ENCODE measurements at places on chromosomes 13 and 19.
A peak's percentile ranks its signal among the peaks of the same experiment; 100 is the strongest.

DNA sequence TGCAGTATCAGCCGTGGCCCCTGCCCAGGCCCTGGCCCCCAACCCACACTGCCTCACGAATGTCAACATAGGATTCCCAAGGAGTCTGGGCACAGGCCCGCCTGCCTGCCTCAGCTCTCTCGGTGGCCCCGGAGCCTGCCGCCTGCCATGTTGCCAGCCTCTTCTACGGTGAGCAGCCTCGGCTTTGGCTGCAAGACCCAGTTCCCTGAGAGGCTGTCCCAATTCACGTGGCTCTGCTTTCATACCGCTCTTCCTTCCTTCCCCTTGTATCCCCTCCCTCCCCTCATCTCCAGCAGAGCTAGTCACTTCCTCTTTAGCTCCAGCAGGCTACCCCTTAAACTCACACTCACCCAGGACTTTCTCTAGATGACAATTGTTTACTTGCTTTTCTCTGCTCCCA is 42.7 kb downstream of the SERP2 start:
- DNase-seq: no peak

DNA sequence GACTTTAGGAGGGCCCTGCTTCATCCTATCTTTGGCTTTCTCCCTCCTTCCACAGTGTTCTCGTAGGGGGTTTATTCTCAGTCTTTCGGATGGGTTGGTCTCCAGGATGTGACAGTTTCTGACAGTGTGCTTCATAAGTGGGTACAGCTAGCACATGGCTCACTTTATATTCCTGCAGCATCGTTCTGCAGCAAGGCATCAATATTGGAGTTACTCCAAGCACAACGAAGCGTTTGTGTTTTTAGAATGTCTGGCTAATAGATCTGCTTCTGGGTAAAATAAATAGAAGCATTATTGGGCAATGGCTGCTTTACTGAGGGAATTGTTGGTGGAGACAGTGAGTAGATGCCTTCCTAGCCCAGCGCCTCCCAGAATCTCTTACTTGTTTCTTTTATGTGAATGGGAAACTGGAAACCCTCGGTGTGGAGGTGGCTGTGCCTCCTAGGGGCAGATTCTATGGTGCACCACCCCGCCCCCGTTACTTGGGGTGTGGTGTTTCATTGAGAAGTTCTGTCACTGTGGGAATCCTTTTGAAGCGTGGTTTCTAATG is 2.0 kb downstream of the FARP1 start:
- DNase-seq: no peak

DNA sequence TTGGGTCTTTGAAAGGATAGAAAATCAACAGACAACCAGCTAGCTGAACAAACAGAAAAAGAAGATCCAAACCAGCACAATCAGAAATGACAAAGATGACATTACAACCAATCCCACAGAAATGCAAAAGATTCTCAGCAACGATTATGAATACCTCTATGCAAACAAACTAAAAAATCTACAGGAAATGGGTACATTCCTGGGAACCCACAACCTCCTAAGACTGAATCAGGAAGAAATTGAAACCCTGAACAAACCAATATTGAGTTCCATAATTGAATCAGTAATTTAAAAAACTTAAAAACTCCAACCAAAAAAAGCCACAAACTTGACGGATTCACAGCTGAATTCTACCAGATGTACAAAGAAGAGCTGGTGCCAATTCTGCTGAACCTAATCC is 20.9 kb upstream of the C1QTNF9B start:
- DNase-seq: no peak

DNA sequence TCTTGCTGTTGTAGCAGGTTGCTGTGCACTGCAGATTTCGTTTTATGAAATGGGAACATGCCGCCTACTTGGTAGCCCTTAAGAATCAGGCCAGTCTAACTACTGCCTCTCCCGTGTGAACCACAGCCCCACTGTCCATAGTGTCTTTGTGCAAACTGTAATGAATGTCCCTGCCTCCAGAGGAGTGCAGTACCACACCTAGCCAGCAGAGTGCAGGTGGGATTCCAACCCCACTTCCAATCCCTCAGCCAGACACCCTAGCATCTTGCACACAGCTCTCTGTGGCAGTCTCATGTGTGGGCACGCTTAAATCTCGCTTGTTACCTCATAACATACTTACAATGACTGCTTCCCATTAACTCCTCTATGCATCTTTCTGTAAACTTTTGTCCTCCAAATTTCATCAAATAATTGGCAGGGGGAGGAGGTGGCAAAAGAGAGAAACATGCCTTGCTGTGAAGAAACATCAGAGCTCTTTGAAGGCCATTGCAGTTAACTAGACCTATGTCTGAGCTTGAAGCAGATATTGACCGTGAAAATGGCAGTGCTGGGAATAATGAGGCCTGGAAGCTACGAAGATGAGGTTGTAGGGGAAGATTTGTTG is 47.2 kb downstream of the ZAR1L start:
- DNase-seq: peak; percentile 29

GRCh38 chr13:109627649-109628048 is 158.7 kb downstream of the IRS2 start:
- no peak for DNase-seq

- DNase-seq: no peak
Measured at GRCh38 chr13:79765331-79765730, 284.4 kb downstream of the NDFIP2 start.

DNA sequence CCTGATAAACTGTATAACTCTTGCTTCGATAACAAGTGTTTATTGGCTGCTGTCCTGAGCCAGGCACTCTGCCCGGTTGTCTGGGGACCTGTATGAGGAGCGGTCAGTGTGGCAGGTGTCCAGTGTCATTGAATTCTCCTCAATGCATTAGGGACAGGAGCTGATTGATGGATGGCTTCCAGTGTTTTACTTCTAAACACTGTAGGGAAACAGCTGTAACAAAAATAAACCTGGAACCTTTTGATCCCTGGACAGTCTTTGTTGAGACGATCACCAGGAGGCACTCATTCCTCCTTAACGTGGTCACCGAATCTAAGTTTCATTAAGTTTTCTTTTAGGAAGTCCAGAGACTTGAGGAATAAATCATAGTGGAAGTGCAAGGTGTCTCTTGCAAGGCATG is 17.9 kb downstream of the UBAC2 start:
- DNase-seq: no peak

GRCh38 chr13:74056801-74057542 is 77.2 kb downstream of the KLF12 start:
- no peak for DNase-seq

- no peak for DNase-seq
Measured at GRCh38 chr13:75927183-75927669, 291.1 kb downstream of the LMO7 start.

DNA sequence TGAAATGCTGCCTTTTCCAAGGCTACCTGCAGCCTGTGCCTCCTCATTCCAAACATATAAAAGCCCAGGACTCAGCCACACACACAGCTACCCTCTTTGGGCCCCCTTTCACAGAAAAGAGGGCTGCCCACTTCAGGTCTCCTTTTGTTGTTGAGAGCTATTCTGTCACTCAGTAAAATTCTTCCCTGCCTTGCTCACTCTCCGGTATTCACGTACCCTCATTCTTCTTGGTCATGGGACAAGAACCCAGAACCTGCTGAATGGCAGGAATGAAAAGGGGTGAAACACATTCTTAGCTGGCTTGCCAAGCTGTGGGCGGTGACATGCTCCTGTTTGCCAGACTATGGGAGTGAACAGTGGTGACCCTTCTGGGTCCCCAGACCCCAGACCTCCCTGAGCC is 338.0 kb upstream of the ATXN8OS start:
- DNase-seq: no peak

DNA sequence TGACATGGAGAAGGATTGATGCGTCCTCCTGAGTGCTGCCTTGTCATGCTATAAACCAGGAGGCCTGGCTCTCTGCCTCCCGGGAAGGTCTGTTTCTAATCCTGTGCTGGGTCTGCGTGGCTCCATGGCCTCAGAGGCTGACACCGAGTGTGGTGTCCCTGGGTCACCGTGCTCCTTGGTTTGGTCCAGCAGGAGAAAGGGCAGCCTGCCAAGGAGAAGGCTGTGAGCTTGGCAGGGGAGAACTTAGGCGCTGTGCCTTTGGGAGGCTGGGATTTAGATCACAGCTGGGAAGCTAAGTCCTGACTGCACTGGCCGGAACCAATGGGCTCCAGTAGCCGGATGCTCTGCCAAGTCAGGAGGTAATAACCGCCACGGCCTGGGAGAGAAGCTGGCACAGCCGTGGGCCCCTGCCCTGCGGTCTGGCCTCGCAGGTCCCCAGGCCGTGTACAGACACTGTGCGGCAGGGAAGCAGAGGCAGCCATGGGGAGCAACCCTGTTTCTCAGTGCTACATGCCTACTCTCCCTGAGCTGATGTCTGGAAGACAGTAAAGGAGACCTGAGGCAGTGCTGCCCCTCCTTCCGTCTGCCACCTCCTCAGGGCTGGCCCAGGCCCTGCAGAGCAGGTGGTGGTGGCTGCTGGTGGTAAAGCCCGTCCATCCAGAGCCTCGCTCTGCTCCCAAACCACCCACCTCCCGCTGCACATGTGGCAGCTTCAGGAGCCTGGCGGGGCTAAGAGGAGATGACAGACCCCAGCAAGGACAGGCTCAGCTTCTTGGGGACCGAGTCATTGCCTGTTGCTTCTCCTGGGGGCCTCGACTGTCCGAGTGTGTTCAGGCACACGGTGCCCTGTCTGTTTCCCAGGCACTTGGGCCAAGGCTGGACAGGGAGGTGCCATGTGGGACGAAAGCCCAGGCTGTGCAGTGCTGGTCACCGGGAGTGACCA is 44.9 kb downstream of the C13orf46 start:
- no peak for DNase-seq

GRCh38 chr13:94799299-94799698 is 87.0 kb upstream of the SOX21 start:
- no peak for DNase-seq

- no peak for DNase-seq
Measured at GRCh38 chr13:41059456-41060081, 1.7 kb upstream of the WBP4 start.

GRCh38 chr19:50358483-50359327 is 6.7 kb downstream of the NAPSA start:
- DNase-seq: peak; percentile 71

DNA sequence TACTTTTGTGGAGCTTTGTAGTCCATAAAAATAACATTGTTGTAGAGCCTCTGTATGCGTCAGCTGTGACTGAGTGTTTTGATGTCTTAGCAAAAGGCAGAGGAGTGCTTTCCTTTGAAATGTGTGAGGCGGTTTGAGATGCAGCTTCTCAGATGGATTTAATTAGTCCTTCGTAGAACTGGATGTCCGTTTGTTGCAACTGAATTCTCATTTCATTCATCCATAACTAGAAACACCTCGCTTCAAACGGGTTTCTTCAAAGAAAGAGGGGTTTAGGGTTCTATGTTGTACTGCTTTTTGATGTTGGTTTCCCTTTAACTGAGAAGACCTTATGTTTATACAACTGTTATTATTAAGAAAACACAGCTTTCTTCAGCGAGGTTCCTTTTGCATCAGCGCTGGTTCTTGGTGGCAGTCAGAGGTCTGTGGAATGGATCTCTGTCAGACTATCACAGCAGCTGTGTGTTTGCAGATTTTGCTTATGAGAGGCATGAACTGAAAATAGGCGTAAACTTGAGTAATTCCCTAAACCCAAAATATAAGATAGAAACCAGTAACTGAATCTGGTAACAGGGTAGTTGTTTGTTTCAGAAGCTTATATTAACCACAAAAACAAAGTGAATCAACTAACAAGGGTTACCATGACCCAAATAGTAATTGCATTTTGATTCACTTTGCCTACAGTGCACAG is 194.4 kb downstream of the GGACT start:
- DNase-seq: no peak

- DNase-seq: no peak
Measured at GRCh38 chr19:1079566-1080111, 12.7 kb downstream of the ARHGAP45 start.

- no peak for DNase-seq
Measured at GRCh38 chr19:8310342-8311055, 2.3 kb upstream of the CD320 start.

DNA sequence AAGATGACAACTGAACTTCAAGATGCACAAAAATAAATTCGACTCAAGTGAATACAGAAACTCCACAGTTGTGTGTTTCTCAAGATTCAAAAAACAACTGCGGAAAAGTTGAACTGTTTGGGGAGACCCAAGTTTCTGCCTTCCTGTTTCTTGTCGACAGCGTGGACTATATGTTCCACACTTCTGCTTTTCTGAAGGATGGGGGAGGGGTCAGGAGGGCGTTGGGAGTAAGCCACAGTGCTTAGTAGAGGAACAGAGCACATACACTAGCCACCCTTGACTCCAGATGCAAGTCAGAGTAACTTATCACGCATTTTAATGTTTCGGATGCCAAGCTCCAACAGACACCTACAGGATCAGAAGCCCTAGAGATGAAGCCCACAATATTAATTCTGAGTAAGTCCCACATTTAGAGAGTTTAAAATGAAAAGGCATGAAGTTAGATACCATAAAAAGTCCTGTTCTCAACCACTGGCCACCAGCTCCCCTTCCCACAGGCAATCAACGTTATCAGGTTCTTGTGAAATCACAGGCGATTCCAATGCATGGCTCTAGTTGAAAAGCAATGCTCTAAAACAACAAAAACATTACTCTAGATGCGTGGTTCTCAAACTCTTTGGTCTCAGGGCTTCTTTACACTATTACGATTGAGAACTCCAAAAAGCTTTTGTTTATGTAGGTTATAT is 4.2 kb downstream of the TUBGCP3 start:
- no peak for DNase-seq

- DNase-seq: no peak
Measured at GRCh38 chr19:531753-532560, at the start of gene CDC34. Gene CDC34, plus strand, starts transcription at chr19:531760. Its CDS starts 172 bp downstream, at chr19:531932.

GRCh38 chr13:32538143-32538620 is 413 bp downstream of the N4BP2L2 start:
- DNase-seq: no peak

DNA sequence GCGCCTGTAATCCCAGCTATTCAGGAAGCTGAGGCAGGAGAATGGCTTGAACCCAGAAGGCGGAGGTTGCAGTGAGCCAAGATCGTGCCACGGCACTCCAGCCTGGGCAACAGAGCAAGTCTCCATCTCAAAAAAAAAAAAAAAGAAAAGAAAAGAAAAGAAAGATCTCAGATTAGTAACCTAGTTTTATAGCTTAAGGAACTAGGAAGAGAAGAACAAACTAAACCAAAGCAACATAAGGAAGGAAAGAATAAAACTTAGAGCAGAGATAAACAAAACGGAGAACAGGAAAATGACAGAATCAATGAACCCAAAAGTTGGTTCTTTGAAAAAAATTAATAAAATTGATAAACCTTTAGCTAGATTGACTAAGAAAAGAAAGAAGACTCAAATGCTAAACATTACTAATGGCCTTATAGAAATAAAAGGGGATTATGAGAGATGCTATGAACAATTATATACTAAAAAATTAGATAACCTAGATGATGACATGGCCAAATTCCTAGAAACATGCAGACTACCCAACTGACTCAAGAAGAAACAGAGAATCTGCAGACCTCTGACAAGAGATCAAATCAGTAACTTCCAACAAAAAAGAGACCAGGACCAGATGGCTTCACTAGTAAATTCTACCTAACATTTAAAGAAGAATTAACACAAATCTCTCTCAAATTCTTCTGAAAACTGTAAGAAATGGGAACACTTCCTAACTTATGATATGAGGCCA is 68.2 kb downstream of the CDADC1 start:
- DNase-seq: no peak
